ENCODE measurements at places on chromosomes 13 and 19.

GRCh38 chr13:97212004-97212403 is 10.1 kb upstream of the MBNL2 start:
- DNase-seq: no peak

- no peak for DNase-seq
Measured at GRCh38 chr19:43984687-43985000, 656 bp downstream of the ZNF155 start.

DNA sequence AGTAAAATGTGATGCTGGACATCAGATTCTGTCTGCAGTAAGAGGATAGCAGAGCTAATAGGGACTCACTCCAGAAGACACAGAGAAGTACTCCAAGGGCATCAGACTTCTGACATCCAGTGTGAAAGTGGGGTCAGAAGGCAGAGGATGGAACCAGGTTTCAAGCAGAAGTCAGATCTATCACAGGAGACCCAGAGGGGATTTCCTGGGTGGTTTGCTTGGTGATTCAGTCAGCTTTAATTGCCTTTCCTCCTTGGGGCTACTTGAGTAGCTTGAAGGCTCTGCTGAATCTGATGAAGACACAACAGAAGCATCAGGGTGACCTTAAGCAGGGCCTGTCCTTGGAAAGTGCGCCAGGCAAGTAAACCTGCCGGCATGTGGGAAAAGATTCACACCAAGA is 300.6 kb downstream of the COG6 start:
- DNase-seq: no peak

DNA sequence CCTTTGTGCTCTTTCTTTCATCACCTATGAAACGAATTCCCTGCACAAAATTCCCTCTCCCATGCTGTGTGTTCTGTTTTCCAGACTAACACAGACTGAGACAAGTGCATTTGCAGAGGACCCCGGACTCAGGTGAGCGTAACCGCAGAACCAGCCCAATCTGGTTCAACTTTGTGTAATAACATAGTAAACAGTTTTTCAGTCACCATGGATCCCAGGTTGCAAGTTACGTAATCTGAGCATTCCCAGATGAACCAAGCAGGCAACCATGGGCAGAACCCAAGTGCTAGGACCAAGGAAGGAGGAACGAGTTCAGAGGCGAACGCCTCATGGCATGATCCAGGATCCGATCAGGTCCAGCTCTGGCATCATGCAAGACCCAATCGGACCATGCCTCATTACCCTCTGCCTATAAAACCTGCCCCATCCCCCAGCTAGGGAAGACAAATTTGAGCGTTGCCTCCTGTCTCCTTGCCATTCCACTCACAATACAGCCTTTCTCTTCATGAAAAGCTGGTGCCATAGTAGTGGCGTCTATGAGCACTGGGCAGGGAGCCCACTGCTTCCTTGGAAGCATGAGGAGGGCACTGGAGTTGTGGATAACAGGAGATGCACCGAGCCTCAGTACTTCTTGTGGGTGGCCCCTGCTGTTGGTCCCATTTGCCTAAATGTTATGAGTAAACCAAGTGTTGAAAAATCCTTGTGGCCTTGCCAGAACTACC is 107.6 kb downstream of the ABCC4 start:
- no peak for DNase-seq

- DNase-seq: no peak
Measured at GRCh38 chr19:889662-890295, 3.2 kb downstream of the MED16 start.

- DNase-seq: no peak
Measured at GRCh38 chr19:11418094-11418548, 993 bp downstream of the RGL3 start.

DNA sequence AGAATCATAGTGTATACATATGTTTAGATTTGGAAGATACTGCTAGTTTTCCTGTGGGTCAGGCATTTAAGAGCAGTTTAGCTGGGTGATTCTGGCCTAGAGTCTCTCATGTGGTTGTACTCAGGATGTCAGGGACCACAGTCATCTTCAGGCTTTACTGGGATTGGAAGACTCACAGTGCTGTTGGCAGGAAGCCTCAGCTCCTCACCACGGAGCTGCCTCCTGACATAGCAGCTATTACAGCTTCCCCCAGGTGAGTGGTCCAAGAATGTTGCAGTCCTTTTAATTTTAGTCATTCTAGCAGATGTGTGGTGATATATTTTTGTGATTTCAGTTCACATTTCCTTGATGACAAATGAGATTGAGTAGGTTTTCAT is 16.9 kb upstream of the GPR18 start:
- no peak for DNase-seq

DNA sequence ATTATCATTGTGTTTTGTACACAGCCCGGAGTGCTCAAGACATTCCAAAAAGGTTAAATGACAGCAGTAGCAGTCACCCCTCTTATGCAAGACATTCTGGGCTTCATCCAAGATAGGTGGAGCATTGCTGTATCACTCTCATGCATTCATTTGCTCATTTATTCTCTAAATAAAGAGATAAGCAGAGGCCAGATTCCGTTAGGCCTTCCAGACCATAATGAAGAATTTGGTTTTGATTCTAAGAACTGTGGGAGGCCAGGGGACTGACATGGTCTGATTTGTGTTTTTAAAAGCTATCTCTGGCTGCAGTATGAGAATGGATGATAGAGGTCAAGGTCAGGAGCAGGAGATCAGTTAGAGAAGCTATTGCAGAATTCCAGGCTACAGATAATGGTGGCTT is 145.8 kb downstream of the KCNRG start:
- no peak for DNase-seq

GRCh38 chr19:35070471-35070870 is 28.9 kb downstream of the HPN start:
- DNase-seq: no peak

DNA sequence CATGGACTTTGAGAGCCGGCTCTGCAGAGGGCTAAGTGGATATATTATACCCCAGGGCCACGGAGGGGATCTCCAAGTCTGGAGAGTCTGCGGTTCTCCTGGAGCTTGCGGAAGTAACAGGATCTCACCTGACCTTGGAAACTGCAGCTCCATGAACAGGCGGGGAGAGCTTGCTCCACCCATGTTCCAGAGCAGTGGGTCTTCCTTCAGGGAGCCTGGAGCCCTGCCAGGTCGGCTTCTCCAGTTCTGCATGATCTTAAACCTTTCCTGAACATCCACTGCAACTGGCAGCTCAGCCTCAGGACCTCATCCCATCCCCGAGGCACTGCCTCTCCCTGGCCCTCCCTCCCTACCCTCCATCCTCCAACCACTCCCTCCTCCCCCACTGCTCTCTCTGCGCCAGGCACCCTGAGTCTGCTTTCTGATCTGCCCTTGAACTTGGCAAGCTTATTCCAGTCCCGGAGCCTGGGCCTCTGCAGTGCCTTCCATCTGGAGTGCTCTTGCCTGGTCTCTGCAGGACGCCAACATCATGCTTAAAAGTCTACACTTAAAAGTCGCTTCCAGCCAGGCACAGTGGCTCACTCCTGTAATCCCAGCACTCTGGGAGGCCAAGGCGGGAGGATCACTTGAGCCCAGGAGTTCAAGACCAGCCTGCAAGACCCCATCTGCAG is 13.2 kb downstream of the ATCAY start:
- no peak for DNase-seq

- no peak for DNase-seq
Measured at GRCh38 chr19:35904311-35905068, 2.2 kb downstream of the HCST start.

- no peak for DNase-seq
Measured at GRCh38 chr13:20714563-20715329, 11.2 kb downstream of the IL17D start.

- DNase-seq: no peak
Measured at GRCh38 chr13:79659121-79659521, 178.2 kb downstream of the NDFIP2 start.

DNA sequence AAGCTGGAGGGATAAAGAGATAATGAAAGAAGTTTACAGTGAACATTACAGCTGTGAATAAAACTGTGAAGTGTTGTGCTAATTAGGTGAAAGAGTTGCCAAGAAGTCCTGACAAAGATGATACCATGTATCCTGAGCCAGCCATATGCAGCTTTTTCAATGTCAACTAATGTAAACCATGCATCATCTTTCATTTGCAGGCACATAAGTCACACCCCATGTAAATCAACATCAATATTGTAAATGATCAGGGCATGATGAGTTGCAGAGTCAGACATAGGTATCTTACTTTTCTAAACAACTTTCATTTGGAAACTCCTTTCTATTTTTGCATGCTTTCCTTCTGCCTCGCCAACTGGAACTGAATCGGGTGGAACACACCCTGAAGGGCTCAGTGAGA is 569.1 kb downstream of the TBC1D4 start:
- no peak for DNase-seq

DNA sequence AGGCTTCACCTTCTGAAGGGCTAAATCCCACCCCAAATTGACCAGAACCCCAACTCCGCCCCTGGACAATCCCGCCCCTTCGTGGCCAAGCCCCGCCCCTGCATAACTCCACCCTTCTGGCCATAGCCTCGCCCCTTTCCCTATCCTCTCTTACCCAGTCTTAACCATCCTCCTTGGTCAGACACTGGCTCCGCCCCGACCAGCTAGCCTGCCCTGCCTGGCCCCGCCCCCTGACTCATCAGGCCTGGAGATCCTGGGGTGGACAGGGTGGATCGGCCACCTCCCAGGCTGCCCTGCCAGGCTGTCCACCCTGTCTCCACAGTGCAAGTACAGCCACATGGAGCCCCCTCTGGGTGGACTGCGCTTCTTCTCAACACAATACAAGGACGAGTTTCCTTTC is 8.0 kb upstream of the ZNF358 start:
- DNase-seq: no peak

- DNase-seq: no peak
Measured at GRCh38 chr13:106098778-106099177, 436.7 kb downstream of the EFNB2 start.

Data from stimulated activated CD4-positive, alpha-beta T cell treated with anti-CD3 and anti-CD28 coated beads, Interleukin-1b, Interleukin-23, amount 100 ng/mL, for 1 hour (primary cell).